Stimulated activated CD4-positive, alpha-beta T cell treated with anti-CD3 and anti-CD28 coated beads, Interleukin-4, amount 100 ng/mL, for 48 hours (primary cell): ENCODE measurements at places on chromosomes 1 and 21.
A peak's percentile ranks its signal among the peaks of the same experiment; 100 is the strongest.

DNA sequence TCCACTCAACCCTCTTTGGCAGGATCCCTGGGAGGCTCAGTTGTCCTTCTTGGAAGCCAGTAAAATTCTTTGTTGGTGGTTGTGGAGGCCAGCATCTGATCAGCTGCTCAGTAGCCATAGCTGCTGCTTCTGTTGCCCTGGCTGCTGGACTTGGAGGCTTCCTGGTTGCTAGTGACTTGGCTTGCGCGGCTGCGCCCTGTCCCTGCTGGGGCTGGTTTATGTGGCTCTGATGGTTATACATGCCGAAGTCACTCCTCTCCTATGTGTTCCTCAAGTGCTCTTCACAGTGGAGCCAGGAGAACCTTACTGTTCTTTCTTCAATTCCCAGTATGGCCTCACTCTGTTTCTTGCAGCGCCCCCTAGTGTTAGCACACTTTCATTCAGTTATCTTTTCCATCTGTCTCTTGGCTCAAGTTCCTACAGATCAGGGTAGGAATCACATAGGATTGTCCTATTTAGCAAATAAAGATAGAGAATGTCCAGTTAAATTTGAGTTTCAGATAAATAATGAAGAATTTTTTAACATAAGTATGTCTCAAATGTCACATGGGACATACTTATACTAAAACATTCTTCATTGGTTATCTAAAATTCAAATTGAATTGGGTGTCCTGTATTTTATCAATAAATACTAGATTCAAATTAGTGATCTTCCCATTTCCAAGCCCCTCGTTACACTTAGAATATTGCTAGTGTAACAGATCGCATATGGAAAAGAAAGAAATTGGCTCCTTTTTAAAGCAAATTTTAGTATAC lies 176.5 kb downstream of the TGFB2 start:
- peak; percentile 30 for DNase-seq

- no peak for DNase-seq
Observed at GRCh38 chr1:245807954-245808719, 653.4 kb downstream of the KIF26B start.

GRCh38 chr1:209172286-209172685 lies 411.2 kb upstream of the CAMK1G start:
- no peak for DNase-seq

GRCh38 chr1:218930472-218931241 lies 243.0 kb upstream of the LYPLAL1 start:
- no peak for DNase-seq

GRCh38 chr1:14071581-14071980 lies 371.6 kb downstream of the PRDM2 start:
- DNase-seq, result no peak

- DNase-seq, result no peak
Observed at GRCh38 chr1:231124746-231125145, 37.1 kb upstream of the TRIM67 start.

GRCh38 chr1:89780721-89781120 lies 40.1 kb upstream of the LRRC8D start:
- DNase-seq, result peak; percentile 19

- DNase-seq, result no peak
Observed at GRCh38 chr1:248778906-248779305, 23.3 kb upstream of the LYPD8 start.

DNA sequence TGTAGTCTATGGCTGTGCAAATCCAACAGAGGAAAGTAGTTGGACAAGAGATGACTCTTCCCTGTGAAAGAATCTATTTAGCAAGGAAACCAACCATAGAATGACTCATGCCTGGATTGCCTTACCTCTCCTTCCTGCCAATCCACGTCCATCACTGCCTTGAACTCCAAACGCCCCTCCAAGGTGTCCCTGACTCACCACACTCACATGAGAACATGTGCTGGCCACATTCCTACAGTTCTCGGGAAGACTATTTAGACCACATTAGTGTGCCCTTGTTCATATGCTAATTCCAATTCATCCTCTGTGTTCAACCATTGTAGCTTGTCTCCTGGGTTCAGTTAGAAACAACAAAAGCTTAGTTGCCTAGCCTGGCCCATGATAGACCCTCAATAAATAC lies 157.3 kb downstream of the SLC30A10 start:
- DNase-seq, result no peak

GRCh38 chr1:38833146-38833545 lies 26.4 kb downstream of the RRAGC start:
- DNase-seq, result no peak

- DNase-seq, result no peak
Observed at GRCh38 chr1:94769551-94769950, 50.6 kb upstream of the SLC44A3 start.

DNA sequence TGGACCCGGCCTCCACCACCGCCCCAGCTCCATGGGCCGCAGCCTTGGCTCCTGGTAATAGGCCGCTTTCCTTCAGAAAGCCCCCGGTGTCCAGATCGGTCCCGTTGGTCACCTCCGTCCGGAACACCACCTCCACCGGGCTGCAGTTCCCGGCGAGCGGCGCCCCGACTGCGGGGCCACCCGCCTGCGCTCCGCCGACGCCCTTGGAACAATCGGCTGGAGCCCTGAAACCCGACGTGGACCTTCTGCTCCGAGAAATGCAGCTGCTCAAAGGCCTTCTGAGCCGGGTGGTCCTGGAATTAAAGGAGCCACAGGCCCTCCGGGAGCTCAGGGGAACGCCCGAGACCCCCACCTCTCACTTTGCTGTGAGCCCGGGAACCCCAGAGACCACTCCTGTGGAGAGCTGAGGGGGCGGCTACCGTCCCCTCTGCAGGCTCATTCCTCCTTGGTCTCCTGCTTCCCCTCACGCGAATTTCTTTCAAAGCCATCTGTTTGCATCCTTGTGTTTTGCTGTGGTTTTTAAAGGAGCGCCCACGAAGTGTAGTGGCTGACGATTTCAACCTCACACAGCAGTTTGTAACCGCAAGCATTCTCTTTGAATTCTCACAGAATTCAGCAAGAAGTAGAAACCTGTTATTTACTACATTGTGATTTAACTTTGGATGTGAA lies 6.0 kb downstream of the FCRLB start:
- DNase-seq, result no peak

DNA sequence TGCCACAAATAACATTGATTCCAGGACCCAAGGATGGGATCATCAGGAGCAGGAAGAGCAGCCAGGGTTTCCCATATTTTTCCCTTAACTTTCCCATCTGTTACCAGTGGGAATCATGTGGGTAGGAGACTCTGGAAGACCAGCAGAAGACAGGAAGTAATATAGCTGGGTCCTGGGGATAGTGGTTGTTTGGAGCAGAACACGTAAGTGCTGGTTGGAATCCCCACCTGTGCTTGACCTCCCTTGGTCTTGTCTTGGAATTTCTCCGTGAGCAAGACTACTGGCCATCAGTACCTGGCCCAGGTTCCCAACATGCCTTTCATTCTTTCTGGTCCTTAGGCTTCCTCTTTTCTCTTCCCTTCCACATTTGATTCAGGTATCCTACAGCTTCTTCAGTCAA lies 20.9 kb upstream of the SLC27A3 start:
- no peak for DNase-seq

- no peak for DNase-seq
Observed at GRCh38 chr1:214658785-214659184, 55.8 kb downstream of the CENPF start.

DNA sequence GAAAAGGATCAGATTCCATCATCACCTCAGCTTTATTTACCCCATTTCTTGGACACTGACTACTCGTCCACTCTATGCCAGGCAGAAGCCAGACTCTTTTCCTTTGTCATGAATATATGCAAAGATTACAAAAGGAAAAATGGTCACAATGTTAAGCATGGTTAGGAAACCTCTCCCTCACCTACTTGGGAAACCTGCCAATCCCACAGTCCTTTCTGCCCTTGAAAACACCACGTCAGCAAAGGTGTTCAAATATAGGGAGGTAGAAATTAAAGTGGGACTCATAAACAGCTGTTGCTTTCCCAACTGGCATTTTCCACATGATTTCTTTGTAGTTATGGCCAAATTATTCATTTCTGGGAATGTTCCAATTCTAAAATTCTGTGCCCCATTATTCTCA lies 16.2 kb upstream of the ATP13A2 start:
- no peak for DNase-seq

DNA sequence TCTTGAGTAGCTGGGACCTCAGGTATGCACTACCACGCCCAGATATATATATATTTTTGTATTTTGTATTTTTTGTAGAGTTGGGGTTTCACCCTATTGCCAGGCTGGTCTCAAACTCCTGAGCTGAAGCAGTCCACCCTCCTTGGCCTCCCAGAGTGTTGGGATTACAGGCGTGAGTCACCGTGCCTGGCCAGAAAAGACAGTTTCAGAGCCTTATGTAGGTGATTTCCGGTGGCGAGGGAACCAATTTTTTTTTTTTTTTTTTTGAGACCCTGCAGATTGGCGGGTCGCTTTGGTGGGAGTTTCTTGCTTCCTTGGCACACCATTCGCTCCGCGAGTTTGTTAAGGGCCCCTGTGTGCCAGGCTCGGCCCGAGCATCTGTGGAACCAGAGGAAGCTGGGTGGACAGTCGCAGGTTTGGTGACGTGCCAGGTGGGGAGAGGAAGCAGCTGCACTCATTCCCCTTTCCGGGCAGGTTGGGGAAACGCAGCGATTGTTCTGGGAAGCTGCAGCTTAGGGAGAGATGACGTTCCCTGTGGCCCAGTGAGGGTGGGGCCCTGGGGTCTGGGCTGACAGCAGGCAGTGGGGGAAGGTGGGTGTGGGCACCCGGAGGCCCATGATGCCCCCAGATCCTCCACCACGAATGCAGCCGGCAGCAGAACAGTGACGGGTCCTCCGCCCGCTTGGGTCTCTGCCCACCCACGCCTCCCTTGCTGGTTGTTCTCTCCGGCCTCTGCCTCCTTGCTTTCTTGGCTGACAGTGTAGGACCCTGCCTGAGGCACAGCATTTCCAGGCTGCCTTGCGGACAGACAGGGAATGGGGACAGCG lies 25.1 kb downstream of the SPSB1 start:
- DNase-seq, result no peak

DNA sequence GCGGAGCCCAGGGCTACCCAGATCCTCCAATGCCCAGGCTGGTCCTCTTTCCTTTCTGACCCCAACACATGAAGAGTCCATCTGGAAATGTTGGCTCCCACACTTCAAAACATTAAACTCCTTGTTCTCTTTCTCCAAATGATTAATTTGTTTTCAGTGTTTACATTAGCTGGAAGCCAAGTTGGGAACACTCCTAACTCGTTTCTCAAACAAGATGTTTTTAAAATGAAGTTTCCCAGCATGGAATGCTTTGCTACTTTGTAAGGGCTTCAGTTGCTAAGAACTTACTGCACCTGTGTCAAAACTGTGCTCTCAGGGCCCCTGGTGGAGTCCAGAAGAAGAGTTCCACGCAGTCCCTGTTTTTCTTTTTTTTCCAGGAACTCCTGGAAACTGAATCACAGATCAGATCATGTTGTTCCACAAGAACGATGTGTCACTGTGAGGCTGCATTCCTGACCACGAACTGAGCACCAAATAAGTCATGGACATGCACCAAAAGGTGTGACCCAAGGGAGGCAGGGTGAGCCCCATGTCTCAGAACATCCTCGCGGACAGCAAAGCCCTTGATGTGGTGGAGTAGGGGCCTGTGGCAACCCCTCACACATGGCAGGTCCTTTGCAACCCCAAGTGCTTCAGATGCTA lies 257.3 kb downstream of the KCNJ6 start:
- no peak for DNase-seq

- DNase-seq, result no peak
Observed at GRCh38 chr1:16232316-16232710, 4.7 kb downstream of the CPLANE2 start.

DNA sequence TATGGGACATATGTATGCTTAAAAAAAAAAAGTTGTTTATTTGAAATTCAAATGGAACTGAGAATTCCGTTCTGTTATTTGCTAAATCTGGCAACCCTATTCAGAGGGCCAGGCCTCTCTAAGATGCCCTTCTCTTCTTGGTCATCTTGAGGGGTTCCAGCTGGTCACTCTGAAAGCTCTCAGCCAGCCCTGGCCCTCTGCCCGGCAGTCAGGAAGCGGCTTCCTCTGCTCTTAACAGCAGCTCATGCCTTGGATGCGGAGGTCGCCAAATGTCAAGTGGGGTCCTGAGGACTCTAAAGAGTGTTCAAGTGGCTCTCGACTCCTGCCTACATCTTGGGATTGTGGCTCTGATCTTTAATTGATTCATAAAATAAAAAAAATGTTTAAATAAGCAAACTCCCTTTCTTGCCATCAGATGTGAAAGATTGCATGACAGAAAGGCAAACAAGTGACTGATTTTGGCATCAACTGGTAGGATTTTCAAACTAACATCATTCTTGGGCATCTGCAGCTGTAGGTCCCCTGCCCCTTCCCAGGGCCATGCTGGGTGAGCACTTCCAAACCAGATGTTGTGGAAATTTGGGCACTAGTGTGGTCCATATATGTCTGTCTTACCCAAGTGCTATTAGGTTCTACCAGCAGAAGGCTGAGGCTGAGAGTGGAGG lies 130.8 kb downstream of the PRDM2 start:
- no peak for DNase-seq

DNA sequence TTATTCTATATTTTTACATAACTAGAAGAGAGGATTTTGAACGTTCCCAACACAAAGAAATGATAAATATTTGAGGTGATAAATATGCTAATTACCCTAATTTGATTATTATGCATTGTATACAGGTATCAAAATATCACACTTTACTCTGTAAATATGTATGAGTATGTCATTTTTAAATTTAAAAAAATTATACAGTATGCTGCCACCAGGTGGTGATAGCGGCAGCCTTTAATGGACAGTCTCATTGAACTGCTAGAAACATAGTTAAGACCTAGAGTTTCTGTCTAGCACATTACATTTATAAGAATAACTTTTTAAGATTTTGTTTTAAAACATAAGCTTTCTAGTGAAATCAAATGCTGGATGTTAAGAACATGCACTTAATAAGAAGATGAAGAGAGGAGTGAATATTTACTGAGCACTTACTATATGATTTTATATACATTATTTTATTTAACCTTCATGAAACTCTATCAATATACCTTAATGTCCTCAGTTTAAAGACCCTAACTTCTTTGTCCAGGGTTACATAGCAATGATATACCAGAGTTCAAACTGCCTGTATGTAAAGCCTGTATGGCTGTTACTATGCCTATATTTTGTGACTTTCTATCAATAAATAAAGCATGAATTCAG lies 207.1 kb downstream of the NUF2 start:
- DNase-seq, result no peak

DNA sequence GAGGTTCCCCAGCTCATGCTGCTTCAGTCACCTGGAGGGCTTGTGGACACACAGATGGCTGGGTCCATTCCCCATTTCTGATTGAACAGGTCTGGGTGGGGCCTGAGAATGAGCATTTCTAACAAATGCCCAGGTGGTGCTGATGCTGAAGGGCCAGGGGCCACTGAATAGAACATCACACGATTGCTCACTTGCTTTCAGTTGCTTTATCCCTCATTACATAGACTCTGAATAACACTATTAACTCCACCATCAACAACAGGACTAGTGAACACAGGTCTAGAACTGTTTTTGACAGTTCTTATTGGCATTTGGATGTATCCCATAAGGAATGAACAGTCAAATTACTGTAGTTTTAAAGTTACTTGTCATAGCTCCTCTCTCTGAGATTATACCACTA lies 12.1 kb downstream of the TRAPPC10 start:
- DNase-seq, result no peak
